ENCODE measurements at places on chromosomes 1 and 21.

GRCh38 chr1:160942926-160943325 is 11.7 kb downstream of the ITLN2 start:
- DNase-seq, result no peak

DNA sequence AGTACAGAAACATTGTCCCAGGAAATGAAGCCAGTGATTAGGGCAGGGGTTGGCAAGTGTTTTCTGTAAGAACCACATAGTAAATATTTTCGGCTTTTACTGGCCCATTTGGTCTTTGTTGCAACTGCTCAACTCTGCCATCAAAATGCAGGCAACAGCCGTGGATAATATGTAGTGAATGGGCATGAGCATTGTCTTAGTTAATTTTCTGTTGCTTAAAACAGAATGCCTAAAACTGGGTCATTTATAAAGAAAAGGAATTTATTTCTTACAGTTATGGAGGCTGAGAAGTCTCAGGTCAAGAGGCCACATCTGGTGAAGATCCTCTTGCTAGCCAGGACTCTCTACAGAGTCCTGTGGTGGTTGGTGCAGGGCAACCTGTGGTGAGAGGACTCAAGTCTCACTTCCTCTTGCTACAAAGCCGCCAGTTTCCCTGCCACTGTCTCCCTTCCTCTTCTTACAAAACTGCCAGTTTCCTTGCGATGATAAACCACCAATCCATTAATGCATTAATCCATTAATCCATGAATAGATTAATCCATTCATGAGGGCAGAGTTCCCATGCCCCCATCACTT is 166.4 kb downstream of the PSMG1 start:
- no peak for DNase-seq

GRCh38 chr1:151514366-151514765 is 3.2 kb downstream of the CGN start:
- no peak for DNase-seq

DNA sequence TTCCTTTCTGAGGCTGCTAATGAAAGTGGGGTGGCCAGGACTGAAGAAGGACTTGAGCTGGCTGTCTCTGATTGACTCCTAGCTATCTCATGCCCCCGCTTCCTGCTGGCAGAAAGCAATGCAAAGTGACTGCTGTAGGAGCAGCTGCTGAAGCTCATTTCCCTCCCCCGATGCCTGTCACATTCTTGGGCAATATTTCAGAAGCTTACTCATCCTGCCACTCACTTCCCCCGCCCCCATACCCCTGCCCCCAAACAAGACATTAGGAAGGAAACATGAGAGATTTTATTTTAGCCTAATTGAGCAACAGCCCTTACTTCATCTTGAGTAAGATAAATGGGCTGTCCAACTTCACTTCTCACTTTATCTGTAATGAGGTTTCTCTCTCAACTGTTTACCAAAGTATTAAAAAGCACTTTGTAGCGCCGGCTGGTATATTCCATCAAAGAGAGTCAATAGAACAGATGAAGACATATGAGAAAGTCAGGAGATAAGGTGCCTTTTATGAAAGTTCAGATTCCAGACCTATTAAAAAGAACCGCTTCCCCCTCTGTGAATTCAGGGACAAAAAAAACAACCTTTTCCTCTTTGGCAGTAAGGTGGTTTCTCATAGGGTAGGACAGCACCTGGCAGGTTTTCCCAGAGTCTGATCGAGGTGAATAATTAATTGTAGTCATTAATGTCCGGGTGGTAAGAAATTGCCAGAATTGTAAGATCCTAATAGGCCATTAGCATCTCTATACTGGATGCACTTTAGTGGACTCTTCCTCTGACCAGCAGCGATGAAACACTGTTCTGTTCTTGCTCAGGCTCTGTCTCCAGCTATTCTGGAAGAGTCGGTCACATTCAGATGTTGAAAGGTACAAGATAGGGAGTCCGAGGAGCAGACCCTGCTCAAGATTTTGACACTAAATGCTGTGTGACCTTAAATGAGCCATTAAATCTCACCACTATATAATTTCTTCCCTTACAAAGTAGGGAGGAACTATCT is 70.2 kb downstream of the SH3GLB1 start:
- DNase-seq, result peak; percentile 96

GRCh38 chr1:61482170-61482734 is 242.7 kb downstream of the TM2D1 start:
- no peak for DNase-seq
